ENCODE measurements at places on chromosomes 1 and 21.

DNA sequence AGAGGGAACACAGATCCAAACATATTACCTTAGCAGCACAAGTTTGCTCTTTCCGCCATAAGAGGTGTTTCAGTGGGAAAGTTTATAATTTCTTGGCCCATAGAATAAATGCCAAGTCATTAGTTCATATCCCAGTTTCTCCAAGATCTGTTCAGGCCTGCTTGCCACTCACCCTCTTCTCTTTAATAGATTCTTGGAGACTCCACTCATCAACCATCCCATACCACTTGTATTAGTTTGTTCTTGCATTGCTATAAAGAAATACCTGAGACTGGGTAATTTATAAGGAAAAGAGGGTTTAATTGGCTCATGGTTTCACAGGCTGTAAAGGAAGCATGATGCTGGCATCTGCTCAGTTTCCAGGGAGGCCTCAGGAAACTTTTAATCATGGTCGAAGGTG lies 34.8 kb upstream of the MYSM1 start:
- no peak for DNase-seq

- DNase-seq, result no peak
Measured at GRCh38 chr1:116504308-116505156, 66.3 kb downstream of the CD58 start.

GRCh38 chr1:41882068-41882477 lies 36.6 kb downstream of the HIVEP3 start:
- no peak for DNase-seq

DNA sequence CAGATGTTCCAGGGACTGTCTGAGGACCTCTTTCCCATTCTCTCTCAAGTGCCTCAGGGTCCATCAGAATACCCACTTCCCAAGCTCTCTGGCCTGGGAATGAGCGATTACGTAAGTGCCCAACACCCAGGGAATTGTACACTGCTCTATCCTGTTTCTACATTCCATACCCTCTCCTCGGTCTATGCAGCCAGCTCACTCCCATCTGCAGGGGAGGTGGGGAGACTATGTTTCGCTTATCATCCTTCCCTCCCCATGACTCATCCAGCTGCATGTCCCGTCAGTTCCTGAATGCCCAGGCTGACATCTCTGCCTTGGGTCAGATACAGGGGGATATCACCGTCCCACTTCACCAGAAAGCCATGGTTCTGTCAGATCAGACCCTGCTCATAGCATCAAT lies 34.5 kb upstream of the CD1D start:
- no peak for DNase-seq

GRCh38 chr1:81912383-81912782 lies 111.6 kb downstream of the ADGRL2 start:
- no peak for DNase-seq

DNA sequence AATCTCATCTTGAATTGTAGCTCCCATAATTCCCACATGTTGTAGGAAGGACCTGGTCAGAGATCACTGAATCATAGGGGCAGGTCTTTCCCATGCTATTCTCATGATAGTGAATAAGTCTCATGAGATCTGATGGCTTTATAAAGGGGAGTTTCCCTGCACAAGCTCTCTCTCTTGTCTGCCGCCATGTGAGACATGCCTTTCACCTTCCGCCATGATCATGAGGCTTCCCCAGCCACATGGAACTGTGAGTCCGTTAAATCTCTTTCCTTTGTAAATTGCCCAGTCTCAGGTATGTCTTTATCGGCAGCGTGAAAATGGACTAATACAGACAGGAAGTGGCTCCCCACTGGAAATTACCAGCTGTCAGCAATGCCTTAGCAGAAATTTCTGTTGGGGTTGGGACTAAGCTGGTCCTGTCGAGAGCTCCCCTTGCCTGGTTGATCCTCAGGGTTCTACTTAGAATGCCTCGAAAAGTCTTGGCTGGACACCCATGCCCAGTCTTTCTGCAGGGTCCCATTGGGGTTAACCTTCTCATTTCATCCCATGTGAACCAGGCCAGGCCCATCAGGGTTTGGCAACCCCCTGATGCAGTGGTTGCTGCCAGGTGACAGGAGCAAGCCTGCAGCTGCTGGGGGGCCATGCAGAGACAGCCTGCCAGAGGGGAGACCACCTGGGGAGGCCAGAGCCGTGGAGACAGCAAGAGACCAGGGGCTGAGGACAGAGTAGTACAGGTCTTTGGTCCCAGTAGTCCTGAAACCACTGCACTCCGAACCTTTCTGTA lies 2.8 kb upstream of the ABCG1 start:
- DNase-seq, result no peak

- no peak for DNase-seq
Measured at GRCh38 chr1:228811712-228812305, 76.5 kb downstream of the RHOU start.

DNA sequence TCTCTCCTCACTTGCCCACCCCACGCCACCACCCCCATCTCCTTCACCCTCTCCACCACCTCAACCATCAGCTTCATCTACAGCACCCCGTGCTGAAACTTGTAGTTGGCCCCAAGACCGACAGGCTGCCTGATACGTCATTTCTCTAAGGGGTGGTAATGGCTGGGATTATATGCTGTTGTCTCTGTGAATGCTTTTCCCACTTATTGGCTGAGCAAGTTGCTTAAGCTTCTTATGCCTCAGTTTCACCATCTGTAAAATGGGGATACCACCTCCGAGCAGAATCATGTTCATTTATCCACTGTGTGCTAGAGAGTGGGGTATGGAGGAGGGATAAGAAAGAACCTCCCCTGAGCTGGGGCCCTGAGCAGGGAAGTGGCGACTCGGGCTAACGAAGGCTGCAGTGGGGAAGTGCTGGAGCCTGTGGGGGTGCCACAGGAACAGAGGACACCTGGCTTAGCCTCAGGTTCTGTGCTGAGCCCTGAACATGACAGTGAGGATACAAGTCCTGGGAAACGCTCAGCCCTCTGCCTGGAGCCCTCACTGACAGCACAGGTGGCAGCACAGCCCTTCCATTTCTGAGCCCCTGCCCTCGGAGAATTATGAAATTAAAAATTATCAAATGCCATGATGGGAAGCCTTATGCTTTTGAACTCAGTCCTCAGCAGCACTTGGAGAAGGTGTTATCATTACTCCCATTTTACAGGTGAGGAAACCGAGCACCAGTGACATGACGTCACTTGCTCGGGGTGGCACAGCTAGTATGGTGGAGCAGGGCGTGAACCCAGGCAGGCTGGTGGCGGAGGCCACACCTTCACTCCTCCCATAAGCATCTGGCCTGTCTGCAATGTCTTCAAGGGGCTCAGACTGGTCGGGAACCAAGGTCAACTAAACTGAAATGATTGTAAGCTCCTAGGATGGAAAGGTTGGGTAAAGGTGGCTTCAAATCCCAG lies 2.8 kb downstream of the MATN1 start:
- no peak for DNase-seq

DNA sequence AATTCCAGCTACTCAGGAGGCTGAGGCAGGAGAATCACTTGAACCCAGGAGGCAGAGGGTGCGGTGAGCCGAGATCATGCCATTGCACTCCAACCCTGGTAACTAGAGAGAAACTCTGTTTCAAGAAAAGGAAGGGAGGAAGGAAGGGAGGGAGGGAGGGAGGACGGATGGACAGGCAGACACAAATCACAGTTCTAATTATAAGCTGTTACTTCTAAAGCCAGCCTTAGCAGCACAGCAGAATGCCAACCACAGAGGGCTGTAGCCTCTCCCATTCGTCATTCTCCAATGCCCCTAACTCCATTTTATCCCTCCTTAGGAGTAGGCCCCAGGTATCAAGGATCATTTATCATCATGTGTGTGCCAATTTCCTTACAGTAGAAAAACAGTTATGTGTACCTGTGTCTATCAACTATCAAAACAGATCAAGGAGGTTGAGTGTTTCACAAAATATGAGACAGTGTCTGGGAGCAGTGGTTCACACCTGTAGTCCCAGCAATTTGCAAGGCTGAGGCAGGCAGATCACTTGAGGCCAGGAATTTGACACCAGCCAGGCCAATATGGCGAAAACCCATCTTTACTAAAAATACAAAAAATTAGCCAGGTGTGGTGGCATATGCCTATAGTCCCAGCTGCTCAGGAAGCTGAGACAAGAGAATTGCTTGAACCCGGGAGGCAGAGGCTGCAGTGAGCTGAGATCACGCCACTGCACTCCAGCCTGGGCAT lies 19.1 kb downstream of the USP48 start:
- DNase-seq, result no peak

DNA sequence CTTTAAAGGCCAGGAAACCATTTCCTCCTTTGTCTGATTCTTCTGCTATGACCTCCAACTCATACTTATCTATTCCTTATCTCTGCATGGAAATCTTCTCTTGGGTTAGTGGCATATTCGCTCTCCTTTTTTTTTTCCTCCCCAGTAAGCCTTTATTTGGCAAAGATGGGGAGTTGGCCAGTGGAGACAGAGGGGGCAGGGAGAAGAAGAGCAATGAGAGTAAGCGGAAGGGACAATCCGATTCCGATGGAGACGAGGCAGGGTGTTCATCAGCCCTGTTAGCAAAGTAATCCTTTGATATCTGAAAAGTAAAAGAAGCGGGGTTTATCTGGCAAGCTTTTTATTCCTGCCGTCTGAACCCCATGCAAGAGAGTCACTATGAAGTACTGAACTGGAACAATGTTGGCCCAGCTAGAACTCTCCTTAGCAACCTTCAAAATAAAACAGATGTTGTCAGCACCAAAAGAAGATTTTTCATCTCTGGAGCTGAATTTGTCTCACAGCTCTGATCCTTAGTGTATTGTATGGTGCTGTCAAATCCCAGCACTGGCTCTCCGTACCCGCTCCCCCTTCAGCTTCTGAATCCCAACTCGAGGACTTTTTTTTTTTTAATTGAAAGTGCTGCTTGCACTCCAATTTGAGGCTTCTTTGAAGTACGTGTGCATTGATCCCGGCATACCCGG lies 40.9 kb downstream of the PTGFRN start:
- no peak for DNase-seq

DNA sequence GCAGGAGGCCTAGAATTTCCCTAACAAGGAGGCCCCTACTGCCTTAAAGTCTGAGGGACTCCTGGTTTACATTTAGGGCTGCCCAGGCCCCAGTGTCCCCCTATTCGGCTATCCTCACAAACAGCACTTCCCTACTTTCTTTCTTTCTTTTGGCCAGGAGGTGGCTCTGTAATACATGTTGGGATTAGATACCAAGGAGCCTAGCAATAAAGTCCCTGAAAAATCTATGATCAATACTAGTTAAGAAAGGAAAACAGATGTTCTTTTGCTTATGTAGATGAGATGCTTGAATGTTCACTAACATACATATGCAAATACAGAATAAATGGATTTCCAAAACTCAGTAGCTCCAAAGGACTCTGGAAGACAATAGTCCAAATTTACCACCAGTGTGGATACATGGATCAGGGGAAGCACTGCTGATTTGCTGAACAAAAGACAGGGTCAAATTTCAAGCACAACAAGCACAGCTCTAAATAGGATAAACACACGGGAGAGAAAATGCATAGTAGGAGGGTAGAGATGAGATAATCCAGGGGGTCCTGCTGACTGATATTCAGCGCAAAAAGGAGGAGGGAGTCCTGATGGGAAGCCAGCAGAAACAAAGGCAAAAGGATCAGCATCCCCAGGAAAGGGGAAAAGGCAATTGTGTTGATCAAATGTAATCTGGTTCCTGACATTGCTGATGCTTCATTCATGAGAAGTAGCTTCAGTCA lies 240.0 kb downstream of the NUF2 start:
- DNase-seq, result no peak

DNA sequence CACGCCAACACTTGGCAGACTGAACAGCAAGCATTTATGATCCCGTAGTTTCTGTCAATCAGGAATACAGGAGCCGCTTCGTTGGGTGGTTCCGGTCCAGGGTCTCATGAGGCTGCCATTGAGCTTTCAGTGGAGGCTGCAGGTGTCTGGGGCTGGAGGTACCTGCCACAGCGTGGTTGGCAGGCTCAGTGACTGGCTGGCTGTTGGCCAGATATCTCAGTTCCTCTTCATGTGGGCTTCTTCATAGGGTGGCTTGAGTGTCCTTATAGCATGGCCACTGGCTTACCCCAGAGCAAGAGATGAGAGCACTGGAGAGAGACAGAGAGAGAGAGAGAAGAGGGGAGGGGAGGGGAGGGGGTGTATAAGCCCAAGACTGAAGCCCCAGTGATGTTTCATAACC lies 29.3 kb downstream of the PIK3CD start:
- no peak for DNase-seq

DNA sequence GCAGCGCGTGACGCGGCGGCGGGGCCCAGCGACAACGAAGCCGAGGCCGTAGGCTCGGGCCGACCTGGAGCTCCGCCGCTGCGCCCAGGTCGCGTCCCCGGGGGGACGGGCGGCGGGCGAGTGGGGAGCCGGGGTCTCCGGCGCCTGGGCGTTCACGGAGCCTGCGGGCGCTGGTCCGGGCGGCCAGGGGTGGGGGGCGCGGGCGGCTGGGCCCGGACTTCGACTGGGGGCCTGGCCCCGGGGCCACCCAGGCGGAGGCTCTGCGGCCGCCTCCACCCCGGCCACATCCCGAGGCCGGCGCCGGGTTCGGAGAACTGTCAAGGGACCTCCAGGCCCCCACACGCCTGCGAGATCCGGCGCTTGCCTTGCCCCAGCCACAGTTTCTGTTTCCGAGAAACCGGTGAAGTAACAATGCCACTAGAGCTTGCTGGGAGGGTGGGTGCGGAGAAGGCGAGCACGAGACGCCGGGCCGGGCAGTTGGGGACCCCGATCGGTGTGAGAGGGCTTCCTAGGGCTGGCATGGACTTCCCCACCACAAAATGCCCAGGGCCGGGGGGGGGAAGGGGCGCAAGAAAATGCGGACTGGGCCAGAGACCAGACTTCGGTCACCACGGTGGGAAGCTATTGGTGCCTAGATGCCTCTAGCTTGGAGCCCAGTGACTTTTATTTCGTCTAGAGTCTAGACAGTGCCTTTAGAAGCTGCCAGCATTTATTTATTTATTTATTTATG lies 501 bp downstream of the FBXO6 start:
- no peak for DNase-seq

GRCh38 chr21:18522181-18522972 lies 118.8 kb upstream of the TMPRSS15 start:
- no peak for DNase-seq

Data from stimulated activated CD8-positive, alpha-beta memory T cell treated with anti-CD3 and anti-CD28 coated beads, Interleukin-15, amount 100 ng/mL, for 24 hours (primary cell).